Fibroblast of skin of abdomen (primary cell): ENCODE measurements at places on chromosomes 6 and 20.

DNA sequence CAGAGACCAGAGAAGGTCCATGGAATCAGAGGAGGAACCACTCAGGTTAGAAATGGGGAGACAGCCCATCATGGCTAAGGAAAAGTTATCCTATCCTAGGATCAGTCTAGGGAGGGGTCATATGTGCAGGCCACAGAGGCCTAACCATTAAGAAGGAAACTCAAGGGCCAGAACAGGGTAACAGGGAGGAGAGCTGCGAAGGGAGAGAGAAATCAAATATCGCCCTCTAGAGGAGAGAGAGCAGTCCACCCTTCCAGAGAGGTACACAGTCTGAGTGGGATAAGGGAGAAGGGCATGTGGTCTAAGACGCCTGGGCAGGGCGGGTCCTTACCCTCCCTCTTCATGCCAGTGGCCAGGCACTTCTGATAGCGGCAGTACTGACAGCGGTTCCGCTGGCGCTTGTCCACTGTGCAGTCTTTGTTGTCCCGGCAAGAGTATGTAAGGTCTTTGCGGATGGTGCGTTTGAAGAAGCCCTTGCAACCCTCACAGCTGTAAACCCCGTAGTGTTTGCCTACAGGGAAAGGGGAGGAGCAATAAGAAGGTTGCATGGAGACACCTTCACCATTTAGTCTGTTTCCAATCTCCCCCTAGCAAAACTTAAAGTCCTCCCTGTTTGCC, 2.9 kb downstream of the RXRB start:
- DNase-seq, result peak; percentile 51

- no peak for DNase-seq
These were observed 45.1 kb downstream of the LHFPL5 start for GRCh38 chr6:35850208-35850607.

DNA sequence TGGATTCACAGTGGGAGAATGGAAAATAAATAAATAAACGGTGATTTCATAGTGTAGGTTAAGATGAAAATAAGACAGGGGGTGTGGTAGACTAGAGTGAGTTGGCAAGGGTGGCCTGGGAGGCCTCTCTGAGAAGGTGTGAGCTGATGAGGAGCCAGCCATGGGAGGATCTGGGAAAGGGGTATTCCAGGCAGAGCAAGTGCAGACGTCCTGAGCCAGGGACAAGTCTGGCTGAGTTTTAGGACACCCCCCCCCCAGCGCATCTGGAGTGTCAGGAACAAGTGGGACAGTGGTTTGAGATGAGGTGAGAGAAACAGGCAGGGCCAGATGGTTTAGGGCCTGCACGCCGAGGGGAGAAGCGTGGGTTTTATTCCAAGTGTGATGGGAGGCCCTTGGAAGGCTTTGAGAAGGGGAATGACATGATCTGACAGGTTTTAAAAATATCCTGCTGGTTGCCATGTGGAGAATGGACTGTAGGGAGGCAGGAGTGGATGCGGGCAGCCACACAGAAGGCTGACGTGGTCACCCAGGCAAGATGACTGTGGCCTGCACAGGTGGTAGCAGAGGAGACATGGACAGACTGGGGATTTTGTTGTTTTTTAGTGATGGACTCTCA, 21.1 kb upstream of the CCM2L start:
- DNase-seq, result no peak

- no peak for DNase-seq
These were observed 14.0 kb downstream of the DDX27 start for GRCh38 chr20:49233226-49233625.
